ENCODE measurements at places on chromosomes 5 and 9.

DNA sequence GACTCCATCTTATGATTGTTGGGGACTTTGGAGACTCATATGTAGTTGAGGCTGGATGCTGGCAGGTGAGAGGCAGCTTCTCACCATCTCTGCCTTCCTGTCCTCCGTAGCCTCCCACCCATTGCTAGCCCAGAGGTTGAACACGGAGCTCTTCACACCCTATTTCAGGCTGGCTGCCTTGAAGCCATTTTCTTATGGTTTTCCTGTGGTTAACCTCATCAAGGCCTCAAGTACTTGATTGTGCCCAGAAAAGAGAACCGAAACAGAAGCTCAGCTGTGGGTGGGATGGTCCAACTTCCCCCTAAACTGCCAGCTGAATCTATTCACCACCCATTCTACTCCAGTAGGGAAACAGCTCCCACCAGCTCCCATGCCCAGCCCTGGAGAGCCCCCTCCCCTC is 102.9 kb downstream of the LIFR start:
- peak; percentile 83 for DNase-seq

- no peak for DNase-seq
Observed at GRCh38 chr5:77798456-77798855, 22.3 kb upstream of the TBCA start.

DNA sequence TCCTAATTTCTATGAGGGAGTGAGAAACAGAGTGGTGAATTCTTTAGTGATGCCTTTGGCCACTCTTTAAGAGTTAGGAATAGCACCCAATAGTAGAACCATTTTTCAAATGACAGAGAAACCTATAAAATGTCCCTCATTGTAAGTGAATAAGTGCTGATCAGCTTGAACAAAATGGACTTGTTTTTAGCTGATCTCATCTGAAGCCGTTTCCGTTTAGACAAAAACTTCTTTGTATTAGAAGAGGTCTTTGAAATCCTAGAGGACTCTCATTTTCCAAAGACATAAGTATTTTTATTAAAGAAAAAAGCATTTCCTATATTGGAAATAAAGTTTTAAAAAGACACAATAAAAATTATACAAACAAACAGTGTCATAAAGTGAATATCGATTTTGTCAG is 273.9 kb downstream of the ARHGEF28 start:
- DNase-seq = no peak

GRCh38 chr9:89555451-89556375 is 49.1 kb upstream of the GADD45G start:
- peak; percentile 75 for DNase-seq

DNA sequence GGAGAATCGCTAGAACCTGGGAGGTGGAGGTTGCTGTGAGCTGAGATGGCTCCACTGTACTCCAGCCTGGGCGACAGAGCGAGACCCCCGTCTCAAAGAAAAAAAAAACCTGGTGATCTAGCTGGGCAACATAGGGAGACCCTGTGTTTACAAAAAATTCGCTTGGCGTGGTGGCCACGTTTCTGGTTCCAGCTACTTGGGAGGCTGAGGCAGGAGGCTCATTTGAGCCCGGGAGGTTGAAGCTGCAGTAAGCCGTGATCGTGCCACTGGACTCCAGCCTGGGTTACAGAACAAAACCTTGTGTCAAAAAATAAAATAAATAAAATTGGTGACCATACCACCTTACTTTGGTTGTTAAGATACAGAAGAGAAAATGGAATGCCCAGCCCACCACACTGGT is 1.8 kb upstream of the HNRNPAB start:
- DNase-seq = no peak

GRCh38 chr5:29942089-29942488 is 1251.4 kb upstream of the CDH6 start:
- DNase-seq = no peak

GRCh38 chr9:89702401-89702800 is 97.6 kb downstream of the GADD45G start:
- no peak for DNase-seq

GRCh38 chr5:150179019-150179620 is 10.7 kb upstream of the SLC6A7 start:
- DNase-seq = no peak

All from GF-D8 (cell line).